Tibial nerve (tissue), 4 donors: ENCODE measurements at places on chromosomes 3 and 15. TPM values are rescaled to one million over a fixed set of nuclear protein-coding genes. Genes with fewer than 3 reads are reported as not detected.

The UCN2 gene
- not detected for total RNA-seq

- no peaks in the 10 kb centered on the region for H3K27me3 ChIP-seq
- peak; percentile 73 for DNase-seq
- H3K36me3 ChIP-seq, result no peaks in the 10 kb centered on the region
- no peaks in the 10 kb centered on the region for H3K4me1 ChIP-seq
- no peak overlapping the region for H3K4me3 ChIP-seq
Observed at GRCh38 chr15:88982304-88982945, 69.2 kb upstream of the MFGE8 start.

DNA sequence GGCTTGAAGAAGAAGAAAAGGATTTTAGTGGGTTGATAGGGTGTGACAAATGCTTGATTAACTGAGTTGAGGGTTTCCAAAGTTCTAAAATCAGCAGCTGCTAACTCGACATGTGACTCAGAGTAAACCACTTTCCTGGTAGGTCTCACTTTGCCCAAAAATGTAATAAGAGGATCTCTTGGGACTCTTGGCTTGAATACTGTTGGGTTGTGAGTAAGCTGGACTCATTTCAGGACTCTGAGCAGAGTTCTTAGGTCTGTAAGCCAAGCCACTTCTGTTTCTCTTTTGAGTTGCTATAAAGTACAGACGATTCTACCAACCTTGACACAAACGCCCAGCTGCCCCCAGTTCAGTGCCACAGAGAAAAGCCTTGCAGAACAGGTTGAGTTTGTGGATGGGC is 241.1 kb downstream of the ZNF621 start:
- DNase-seq, result no peak
- H3K27ac ChIP-seq, result peak overlapping the region; percentile 18
- no peaks in the 10 kb centered on the region for H3K36me3 ChIP-seq
- no peak overlapping the region for H3K4me3 ChIP-seq
- no peaks in the 10 kb centered on the region for H3K27me3 ChIP-seq

DNA sequence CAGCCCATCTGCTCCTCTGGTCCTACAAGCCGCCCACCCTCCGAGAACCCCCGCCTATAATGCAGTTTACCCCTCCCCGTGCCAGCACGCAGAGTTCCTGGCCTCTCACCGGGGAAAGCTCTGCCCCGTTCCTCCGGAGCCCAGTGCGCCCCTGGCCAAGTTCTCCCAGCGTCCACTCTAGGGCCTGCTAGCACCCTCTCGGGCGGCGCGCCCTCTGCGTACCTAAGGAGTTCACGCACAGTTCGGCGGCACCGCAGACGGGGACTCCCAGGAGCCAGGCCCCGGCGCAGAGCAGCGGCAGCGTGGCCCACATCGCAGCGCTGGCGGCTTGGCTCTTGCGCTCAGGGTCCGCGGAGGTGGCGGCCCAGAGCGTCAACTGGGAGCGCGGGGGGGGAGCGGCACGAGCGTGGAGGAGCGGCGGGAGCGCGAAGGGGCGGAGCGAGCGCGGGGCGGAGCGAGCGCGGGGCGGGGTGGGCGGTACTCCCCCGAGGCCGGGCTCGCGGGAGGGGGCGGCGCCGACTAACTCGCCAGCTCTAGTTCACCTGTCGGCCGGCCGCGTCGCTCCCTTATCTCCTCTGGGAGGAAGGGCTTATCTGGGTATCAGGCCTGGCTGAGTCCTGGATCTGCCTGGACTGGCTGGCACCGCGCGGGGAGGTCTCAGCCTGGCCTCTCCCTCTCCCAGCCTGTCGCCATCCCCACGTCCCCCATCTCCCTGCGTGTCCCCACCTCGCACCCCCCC is at the start of gene CTSH:
Gene CTSH, minus strand, starts transcription at position 378 of the 739 bp plus-strand sequence. Its CDS starts 65 bp downstream, at position 313.
- peak within 1 kb of the TSS; percentile 78 for H3K27ac ChIP-seq
- peak within 1 kb of the TSS; percentile 50 for H3K4me3 ChIP-seq
- DNase-seq, result peak; percentile 42
- H3K27me3 ChIP-seq, result peaks cover 4% of the 10 kb centered on the region
- no peaks in the 10 kb centered on the region for H3K36me3 ChIP-seq

The CDCP1 gene
- total RNA-seq, result 3.0 TPM

The BOC gene
- total RNA-seq, result 63.2 TPM

GRCh38 chr3:15206662-15207576 is 873 bp downstream of the CAPN7 start:
- H3K4me1 ChIP-seq, result peaks cover 15% of the 10 kb centered on the region
- peak overlapping the region; percentile 97 for H3K27ac ChIP-seq
- peak overlapping the region; percentile 73 for H3K4me3 ChIP-seq
- peak; percentile 24 for DNase-seq
- no peaks in the 10 kb centered on the region for H3K27me3 ChIP-seq

The CFAP91 gene
- 17.4 TPM for total RNA-seq

DNA sequence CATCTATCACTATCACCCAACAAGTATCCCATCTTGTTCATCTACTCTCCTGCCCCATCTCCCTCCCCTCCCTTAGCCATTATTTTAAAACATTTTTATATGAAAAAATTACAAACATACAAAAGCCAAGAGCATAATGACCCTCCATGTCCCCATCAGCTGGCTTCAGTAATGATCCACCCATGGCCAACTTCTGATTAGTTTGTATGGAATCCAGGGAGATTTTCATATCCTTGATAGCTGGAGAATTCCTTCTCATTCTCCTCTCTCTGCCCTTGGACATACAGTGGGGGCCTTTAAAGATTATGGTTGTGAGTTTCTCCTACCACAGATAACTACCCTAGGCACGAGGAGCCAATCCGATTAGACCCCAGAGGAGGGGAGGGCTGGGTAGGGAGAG is 40.2 kb downstream of the IRAK2 start:
- no peaks in the 10 kb centered on the region for H3K36me3 ChIP-seq
- no peaks in the 10 kb centered on the region for H3K4me1 ChIP-seq
- no peak overlapping the region for H3K4me3 ChIP-seq
- DNase-seq, result no peak

DNA sequence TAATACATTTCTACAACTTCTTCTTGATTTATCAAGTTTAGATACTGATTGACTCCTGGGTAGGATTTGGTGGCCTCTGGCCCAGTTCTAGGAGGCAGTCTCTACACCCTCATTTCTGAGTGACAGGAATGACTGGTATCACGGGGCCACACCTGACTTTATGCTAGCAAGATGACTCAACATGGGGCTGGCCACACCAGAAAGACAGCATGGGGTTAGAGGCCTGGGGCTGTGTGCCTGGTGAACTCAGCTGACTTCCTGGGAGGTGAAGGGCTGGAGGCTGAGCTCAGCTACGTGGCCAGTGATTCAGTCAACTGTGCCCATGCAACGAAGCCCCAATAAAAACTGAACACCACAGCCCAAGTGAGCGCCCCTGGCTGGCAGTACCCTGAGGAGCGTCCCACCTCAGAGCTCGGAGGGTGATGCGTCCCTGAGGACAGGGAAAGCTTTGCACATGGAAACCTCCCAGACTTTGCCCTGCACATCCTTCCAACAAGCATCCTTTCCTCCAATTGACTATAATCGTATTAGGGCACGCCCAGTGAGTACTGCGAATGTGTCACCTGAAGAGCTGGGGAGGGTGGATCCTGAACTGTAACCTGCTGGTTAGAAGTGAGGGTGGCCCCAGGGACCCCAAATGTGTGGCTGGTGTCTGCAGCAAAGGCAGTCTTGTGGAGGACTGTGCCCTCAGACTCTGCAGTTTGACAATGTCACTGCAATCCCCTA is 57.2 kb downstream of the NIPA2 start:
- H3K27ac ChIP-seq, result no peak overlapping the region
- H3K4me1 ChIP-seq, result no peaks in the 10 kb centered on the region
- no peaks in the 10 kb centered on the region for H3K27me3 ChIP-seq
- no peaks in the 10 kb centered on the region for H3K36me3 ChIP-seq
- no peak for DNase-seq

GRCh38 chr15:101358895-101359294 is 63.8 kb upstream of the SNRPA1 start:
- H3K27ac ChIP-seq, result peak overlapping the region; percentile 43
- no peaks in the 10 kb centered on the region for H3K36me3 ChIP-seq
- no peak for DNase-seq
- no peak overlapping the region for H3K4me3 ChIP-seq
- no peaks in the 10 kb centered on the region for H3K27me3 ChIP-seq
- H3K4me1 ChIP-seq, result no peaks in the 10 kb centered on the region

The COL6A5 gene
- total RNA-seq, result not detected

The RFX7 gene
- total RNA-seq, result 7.1 TPM

DNA sequence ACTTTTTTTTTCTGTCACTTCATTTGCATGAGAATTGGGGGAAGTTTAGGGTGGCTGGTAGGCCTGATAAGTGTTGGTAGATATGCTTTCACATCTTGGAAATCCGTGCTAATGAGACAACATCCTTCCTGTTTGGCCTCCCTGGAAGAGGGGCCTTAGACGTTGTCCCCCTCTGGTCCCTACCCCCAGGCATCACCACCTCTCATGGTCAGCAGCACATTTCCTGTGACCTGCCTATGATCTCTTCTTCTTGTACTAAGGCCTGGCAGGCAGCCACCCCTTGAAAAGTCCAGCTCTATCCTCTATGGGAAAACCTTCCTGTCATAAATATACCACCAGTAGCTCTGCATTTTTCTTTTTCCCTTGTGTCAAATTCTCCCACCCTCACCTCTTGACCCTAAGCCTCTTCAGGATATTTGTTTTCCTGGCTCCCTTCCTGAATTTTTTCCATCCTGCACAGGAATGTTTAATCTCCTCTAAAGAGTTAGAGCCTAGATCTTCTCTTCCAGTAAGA is 107.8 kb downstream of the SNRK start:
- no peak overlapping the region for H3K4me3 ChIP-seq
- peaks cover 9% of the 10 kb centered on the region for H3K4me1 ChIP-seq
- DNase-seq, result peak; percentile 44
- H3K36me3 ChIP-seq, result no peaks in the 10 kb centered on the region
- peak overlapping the region; percentile 67 for H3K27ac ChIP-seq

The LRRC49 gene
- total RNA-seq, result 9.0 TPM
